H4 (cell line): ENCODE measurements at places on chromosomes 1 and 21.
A peak's percentile ranks its signal among the peaks of the same experiment; 100 is the strongest.

- DNase-seq: peak; percentile 34
These were observed 146.6 kb downstream of the SPATA46 start for GRCh38 chr1:162230096-162230495.

- no peak for DNase-seq
These were observed 7.8 kb upstream of the OR14I1 start for GRCh38 chr1:248710305-248710900.

DNA sequence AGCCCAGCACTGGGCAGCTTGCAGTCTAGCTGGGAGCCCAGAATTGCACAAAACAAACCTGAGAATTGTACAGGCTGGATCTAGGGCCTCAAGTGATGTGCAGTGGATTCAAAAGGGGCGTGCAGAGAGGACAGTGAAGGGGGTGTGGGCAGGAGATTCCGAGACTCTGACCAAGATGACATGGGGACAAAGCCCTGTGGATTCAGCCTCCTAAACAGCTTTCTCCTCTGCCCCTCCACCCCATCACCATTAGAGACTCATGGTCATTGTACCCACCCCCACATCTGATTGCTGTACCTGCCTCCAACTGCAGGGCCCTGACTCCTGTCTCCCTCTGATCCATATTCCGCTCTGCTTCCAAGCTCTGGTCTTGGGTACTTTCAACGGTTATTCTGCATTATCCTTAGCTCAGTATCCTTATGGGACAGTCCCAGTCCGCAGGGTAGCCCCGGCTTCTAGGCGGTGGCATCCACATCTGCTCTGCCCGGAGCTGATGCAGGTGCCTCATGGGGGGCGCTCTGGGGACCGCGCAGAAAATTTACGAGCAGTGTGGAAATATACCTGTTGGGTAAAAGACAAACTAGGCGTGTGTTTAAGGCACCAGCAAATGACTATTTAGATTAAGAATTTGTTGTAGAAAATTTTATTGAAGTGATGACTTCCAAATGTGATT lies 1.7 kb upstream of the BMP8A start:
- DNase-seq: no peak

GRCh38 chr1:53562291-53562980 lies 103.2 kb downstream of the DMRTB1 start:
- DNase-seq: no peak

GRCh38 chr21:45001134-45002095 lies 61.6 kb downstream of the SLX9 start:
- peak; percentile 77 for DNase-seq

DNA sequence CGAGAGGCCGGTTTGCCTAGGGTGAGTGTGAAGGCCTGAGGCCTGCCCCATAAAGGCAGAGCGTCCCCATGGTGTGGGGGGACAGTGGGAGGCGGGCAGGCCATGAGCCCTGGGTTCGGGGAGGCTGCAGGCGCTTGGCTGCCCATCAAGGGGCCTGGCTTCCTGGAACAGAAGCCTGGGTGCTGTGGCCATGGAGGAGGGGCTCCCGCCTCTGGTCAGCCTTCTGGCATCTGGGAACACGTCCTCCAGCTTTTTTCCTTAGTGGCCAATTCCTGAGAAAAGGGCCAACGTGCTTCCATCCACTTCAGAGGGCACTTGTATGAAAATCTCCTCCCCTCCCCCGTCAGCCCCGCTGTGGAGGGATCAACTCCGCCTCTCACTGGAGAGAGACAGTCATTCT lies 58.7 kb downstream of the PRDM16 start:
- DNase-seq: no peak

DNA sequence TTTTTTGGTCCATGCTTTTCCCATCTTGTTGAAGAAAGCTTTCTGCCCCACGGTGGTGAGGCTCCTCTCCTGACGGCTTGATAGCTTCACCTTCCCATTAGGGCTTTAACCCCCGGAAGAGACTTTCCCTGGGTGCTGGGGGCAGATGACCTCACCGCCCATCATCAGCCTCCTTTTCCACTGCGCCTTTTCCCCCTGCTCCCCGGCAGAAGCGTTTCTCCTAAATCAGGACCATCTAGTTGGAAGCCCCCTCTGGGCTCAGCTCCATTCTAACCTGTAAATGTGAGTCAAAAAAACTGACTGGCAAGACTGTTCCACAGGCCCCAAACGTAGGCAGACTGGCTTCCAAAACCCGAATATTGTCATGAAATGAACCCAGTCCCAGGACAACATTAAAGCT lies 6.7 kb downstream of the POFUT2 start:
- no peak for DNase-seq

- DNase-seq: no peak
These were observed 143.1 kb downstream of the TGFBR3 start for GRCh38 chr1:91742848-91743292.

- no peak for DNase-seq
These were observed 83.1 kb downstream of the DESI2 start for GRCh38 chr1:244735876-244736561.

- DNase-seq: no peak
These were observed 19.6 kb downstream of the SKI start for GRCh38 chr1:2247760-2248126.

- DNase-seq: no peak
These were observed 1.2 kb downstream of the CEP170 start for GRCh38 chr1:243253926-243254232.

- no peak for DNase-seq
These were observed 21.6 kb downstream of the PLA2G2A start for GRCh38 chr1:19957779-19958178.

- DNase-seq: no peak
These were observed 205.6 kb upstream of the GJB5 start for GRCh38 chr1:34549199-34549598.

DNA sequence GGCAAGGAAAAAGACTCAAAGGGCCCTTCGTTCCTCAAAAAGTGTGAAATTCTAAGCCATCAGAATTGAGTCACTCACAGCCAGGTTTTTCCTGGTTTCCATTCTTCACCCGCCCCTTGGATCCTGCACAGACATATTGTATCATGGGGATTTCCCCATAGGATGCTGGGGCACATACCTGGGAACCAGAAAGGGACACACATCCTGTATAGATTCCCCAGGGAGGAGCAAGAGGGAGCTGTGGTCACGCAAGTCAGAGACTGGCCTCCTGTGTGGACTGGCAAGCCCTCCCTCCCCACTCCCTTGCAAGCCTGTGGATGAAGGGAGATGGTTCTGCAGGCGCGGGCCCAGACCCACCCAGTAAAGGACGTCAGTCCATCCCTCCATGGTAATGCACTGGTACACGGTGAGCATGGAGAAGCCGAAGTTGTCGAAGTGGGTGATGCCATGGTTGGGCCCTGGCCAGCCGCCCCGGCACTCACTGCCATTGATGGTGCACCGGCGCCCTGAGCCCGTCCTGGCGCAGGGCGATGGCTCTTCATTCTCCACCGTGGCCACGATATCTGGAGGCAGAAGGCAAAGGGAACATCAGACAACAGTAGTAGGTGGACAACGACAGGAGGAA lies 23.2 kb downstream of the CACNA1S start:
- DNase-seq: no peak

DNA sequence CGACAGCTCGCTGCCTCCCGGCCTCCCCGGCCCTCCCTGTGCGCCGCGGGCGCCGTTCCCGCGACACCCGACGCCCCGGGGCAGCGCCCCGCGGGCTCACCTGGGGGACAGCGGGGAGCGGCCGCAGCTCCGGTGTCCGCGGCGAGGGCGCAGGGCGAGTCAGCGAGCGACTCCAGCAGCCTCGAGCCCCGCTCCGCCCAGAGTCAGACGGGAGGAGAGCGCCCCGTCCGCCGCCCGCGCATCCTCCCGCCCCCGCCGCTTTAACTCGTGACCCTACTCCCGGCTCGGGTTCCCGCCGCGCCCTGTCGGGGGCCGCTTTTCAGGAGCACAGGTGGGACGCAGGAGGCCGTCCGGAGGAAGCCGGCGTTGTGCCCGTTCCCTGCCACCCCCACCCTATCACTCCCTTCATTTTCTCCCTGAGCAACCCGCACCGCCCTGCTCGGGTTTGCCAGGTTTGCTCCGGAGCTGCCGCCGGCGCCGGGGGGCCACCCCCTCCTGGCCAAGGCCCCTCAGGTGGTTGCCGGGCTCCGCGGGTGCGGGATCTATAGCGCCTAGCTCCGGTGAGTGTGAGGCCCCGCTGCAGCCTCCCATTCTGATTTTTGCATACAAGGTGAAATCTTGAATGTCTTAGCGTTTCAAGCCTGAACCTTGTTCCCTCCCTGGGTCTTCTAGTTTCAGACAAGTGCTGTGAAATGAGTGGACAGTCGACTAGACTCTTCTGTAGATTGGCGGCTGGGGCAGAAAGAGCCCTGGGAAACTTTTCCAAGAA lies at the start of gene MCOLN3:
MCOLN3 (minus strand) TSS at position 205 of the 769 bp plus-strand sequence. CDS start 3,140 bp downstream, outside the sequence.
- DNase-seq: peak; percentile 4

DNA sequence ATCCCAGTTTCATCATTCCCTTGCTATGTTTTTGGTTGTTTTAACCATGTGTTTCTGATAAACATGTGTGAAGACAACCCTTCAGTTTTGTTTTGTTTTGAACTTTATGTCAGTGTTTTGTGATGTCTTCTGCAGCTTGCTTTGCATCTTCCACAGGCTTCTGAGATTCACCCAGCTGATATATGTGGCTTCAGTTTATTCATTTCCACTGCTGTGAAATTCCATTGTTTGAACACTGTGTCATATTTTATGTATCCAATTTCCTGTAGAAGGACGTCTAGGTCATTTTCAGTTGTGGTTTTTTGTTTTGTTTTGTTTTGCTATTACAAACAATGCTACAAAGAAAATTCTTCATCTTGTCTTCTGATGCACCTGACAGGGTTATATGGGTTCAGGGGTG lies 27.2 kb upstream of the SLC26A9 start:
- DNase-seq: no peak
